B cell (primary cell): ENCODE measurements at places on chromosomes 7 and 10.

DNA sequence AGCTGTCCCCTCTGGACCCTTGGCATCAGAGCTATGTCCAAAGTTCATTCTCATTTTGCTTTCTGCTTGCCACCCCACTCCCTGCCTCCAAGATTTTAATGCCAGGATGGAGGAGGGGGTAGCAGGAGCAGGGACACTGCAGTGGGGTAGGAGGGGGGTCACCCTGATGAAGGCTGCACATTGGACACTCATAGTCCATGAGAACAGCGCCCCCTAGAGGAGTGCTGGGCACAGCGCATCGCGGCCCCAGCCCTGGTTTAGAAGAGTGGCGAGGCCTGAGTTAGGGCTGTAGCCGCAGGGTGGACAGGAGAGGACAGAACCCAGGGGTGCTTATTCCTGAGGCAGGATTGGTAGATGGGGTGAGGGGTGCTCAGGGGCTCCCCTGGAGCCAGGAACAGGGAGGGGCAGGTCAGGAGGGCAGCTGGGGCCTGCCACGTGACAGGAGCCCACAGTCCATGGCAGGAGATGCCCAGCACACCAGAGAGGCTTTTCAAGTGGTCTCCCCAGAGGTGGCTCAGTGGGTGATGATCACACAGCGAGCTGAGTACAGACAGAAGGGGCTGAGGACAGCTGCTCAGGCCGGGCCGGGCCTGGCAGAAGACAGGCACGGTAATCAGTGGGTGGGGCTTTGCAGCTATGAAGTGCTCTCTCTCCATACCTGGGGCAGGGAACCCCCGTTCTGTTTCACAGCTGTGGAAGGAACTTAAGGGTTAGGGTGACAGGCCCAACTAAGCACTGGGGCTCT lies 71.4 kb downstream of the NEURL1 start:
- peak; percentile 28 for DNase-seq

DNA sequence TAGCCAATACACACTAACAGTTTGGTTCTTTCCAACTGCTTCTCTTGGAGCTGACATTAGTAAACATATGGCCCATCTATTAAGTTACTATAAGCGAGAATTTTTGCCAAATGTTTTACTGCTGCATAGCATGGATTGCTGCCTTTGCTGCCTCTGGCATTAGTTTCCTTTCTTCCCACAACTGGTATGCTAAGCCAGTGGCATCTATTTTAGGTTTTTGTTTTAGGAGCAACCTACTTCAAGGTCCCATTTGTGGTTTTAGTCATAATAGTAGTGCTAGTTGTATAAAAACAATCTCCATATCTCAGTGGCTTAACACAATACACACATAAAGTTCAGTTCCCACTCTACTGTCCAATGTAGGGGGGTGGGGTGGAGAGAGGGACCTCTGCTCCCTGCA lies 25.9 kb upstream of the PANK1 start:
- no peak for DNase-seq

GRCh38 chr7:117008886-117009531 lies 55.7 kb downstream of the ST7 start:
- no peak for DNase-seq

DNA sequence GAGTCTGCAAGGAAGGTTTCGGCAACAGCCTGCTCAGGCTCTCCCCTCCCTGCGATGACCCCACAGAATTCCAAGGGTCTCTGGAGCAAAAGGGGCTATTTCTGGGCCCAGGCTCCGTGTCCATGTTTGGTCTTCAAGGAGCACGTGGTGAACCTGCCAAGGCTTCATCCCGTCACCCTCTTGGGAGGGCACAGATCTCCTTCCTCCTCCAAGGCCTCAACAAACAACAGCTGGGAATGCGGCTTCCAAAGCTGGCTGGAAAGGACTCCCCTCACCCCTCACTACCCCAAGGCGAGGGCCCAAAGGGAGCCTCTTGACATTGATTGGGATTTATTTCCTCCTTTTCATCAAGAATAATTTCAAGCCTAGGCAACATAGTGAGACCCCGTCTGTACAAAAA lies 14.0 kb upstream of the KPNA7 start:
- no peak for DNase-seq

DNA sequence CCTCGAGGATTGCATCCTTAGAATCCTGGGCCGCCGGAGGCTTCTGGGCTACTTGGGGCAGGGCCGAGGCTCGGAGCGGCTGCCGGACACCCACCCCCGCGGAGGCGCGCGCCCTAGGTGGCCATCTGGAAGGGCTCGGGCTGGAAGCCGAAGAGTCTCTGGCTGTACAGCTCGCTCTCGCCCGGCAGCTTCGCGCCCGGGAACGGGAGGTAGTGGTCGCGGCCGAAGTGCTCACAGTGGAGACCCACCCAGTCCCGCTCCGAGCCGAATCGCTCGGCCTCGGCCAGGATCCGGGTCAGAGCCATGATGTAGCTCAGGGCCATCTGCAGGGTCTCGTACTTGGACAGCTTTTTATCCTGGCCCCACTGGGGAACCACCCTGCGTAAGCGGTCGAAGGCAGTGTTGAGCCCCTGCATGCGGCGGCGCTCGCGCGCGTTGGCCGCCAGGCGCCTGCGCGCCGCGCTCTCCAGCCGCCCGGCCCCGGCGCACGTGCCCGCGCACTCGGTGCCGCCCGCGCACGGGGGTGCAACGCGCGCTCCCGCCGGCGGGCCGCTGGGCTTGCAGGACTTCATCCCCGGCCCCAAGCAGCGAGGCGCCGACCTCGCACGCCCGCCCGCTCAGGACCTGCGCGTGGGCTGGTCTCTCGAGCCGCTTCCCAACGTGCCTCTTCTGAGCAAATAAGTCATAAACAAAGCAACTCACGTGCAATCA lies 652 bp downstream of the ATOH7 start:
- peak; percentile 65 for DNase-seq

DNA sequence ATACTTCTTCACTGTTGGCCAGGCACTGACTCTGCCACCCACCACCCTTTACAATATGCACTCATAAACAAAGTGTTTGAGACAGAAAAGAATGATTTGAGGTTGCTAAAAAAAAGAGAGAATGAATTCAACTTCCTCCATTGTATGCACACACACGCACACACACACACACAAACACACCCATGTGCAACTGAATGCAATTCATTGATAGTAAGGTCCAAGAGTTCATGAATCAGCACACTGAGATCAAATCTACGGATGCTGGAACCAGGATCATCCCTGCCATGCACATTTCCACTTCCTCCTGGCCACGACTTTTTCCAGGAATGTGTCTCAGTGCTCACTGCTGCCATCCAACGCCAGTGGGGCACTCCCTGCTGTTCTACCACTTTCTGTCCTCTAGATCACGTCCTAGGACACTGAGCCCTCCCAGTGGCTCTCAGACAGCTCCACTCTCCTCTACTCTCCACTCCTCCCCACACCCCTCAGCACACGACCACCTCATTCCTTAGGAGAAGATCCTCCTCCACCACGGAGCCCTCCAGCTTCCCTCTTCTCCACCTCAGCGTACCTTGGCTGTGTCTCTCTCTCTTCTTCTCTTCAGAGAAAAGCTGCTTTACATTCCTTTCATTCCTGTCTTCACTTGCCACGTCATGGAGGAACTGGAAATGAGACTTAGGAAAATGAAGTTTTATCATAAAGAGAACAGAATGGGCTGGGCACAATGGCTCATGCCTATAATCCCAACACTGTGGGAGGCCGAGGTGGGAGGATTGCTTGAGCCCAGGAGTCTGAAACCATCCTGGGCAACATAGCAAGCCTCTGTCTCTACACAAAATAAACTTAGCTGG lies 12.0 kb upstream of the TMEM213 start:
- no peak for DNase-seq

DNA sequence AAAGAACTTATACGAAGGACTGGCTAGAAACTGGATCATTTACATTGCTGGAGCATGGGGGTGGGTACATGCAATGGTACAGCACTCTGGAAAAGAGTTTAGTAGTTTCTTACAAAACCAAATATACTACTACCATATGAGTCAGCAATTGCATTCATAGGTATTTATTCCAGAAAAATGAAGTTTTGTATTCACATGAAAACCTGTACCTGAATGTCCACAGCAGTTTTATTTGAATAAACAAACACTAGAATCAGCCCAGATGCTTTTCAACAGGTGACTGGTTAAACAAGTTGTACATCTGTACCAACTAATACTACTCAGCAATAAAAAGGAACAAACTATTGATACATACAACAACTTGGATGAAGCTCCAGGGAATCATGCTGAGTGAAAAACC lies 3.4 kb downstream of the SCIN start:
- DNase-seq = no peak

DNA sequence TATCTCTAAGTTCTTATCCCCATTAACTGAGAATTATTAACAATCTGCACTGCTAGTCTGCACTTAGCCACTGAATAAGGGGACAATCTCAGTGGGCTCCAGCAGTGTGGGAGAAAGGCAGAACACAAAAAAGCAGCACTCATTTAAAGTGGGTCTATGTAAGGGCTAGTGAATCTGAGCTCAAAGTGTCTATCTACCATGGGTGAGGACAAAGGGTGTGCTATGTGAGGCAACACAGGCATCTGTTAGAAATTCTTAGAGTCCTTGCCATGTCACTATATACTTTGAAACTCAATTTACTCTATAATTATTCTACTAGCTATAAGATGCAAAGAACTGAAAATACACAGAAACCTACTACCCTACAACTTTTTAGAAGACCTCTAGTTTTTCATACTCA lies 135.8 kb upstream of the TMEM168 start:
- no peak for DNase-seq

GRCh38 chr10:127923646-127924045 lies 16.7 kb downstream of the PTPRE start:
- no peak for DNase-seq

- no peak for DNase-seq
Measured at GRCh38 chr7:4151926-4152549, 530.1 kb upstream of the FOXK1 start.

DNA sequence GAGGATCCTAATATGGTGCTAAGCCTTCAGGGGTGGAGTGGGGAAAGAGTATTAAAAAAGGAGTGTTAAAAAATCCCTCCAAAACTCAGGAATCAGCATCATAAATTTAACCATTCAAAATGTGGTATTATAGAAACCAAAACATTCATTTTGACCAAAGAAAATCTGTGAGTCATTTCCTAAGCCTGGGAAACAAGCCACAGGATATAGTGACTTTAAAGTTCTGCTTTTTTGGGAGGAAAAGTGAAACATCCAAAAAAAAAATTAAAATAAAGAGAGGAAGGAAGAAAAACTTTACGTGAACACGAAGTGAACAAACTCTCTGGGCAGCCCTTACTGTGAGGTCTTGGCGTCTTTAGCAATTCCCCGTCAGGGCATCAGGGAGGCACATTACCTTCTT lies 74.0 kb upstream of the GSDME start:
- DNase-seq = no peak

DNA sequence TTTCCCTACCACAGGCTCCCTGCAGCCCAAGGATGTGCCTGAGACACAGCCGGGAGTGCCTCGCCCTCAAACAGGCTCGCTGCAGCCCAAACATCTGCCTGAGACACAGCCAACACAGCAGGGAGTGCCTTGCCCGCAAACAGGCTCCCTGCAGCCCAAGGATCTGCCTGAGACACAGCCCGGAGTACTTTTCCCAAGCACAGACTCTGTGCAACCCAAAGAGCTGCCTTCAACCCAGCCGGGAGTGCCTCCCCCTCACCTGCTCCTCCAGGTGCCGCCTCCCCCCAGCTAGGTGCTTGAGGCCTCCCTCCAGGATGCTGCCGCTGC lies 42.9 kb downstream of the ANTXRL start:
- no peak for DNase-seq

- DNase-seq = no peak
Measured at GRCh38 chr7:46513447-46513848, 592.4 kb upstream of the IGFBP3 start.

DNA sequence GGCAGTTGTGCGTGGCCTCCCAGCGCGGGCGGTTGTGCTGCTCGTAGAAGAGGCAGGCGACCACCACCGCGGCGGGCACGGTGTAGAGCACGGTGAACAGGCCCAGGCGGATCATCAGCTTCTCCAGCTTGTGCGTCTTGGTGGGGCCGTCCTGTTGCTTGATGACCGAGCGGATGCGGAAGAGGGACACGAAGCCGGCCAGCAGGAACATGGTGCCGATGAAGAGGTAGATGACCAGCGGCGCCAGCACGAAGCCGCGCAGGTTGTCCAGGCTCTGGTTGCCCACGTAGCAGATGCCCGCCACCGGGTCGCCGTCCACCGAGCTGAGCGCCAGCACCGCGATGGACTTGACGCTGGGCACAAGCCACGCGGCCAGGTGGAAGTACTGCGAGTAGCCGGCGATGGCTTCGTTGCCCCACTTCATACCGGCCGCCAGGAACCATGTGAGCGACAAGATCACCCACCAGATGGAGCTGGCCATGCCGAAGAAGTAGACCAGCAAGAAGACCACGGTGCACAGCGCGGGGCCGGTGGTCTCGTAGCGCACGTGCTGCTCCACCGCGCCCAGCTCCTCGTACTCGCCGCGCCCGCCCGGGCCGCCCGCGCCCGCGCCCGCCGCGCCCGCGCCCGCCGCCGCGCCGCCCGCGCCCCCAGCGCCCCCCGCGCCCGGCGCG lies 2.2 kb downstream of the FZD8 start:
- peak; percentile 38 for DNase-seq

DNA sequence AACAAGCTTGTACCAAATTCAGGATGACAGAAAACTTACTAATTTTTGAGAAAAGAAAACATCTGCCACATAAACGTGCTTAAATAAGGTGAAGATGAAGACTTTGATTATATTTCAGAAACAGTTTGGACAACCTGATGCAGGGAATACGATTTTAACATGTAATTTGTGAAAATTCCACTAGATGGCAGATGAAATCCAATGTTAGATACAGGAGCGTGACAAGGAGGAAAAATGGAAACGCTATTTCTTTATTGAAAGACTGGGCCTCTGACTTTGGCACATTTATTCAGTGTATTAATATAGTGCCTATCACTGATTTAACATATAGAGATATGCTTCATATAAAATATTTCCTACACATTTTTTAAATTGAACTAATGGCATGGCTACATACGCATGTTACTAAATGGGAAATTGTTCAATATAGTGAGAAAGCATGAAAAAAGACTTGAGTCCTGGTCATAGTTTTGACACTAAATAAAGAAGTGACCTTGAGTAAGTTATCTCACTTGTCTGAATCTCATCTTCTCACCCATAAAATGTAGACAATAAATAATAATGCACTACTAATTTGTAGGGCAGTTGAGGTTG lies 60.7 kb downstream of the CD36 start:
- DNase-seq = peak; percentile 18

DNA sequence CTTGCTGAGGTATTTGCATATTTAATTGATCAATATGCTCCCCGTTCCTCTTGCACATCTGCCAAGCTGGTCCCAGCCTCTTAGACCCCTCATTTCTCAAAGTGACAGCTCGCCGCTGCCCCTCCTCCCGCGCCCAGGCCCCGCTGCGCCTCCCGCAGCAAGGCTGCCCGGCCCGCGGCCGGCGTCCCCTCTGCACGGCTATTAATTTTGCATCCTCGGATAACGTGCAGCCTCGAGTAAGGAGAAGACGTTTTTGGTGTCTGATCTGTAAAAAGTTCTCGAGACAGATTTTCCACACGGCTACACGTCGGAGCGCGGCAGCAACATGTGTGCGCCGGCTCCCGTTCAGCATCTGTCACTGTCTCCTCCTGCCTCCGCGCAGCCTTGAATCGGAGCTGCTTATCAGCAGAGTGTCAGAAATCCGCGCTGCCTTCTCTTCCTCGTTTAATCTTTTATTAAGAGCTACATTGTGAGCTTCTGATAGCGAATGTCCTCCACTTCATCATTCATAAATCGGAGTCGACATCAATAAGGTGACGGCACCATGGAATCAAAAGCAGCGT lies 65.3 kb downstream of the EBF3 start:
- DNase-seq = no peak
